SJSA1 (cell line): ENCODE measurements at places on chromosomes 2 and 18.
A peak's percentile ranks its signal among the peaks of the same experiment; 100 is the strongest.

GRCh38 chr2:230954746-230955145 is 29.7 kb upstream of the GPR55 start:
- H3K36me3 ChIP-seq, result no peaks in the 10 kb centered on the region
- peaks cover 22% of the 10 kb centered on the region for H3K4me1 ChIP-seq
- no peak overlapping the region for H3K4me3 ChIP-seq
- no peak overlapping the region for H3K27ac ChIP-seq

DNA sequence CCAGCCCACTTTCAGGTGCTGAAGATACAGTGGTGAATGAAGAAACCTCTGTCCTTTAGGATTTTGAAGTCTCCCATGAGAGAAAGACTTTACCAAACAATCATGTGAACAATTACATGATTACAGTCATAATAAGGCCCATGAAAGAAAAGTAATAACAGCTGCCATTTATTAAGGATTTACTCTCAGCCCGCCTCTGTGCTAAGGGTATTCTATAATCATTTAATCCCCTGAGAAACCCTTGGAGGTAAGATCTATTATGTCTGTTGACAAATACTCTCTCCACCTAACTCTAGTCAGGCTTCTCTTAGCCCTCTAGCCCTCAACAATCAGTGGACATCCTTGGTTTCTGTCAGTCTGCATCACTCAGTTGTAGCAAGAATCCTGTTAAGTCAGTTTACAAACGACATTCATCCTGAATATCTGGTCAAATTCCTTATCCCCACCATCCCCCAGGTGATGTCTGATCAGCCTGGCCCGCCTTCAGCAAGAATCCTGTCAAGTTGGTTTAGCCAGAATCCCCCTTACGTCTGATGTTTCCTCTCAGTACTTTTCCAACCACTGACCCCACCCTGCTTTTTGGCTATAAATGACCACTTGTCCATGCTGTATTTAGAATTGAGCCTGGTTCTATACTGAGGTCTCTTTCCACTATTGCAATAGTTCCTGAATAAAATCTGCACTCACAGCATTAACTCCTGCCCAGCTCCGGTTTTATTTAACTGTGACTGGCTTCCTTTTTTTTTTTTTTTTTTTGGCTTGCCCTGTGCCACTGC is 12.2 kb upstream of the SOCS6 start:
- no peaks in the 10 kb centered on the region for H3K36me3 ChIP-seq
- no peak overlapping the region for H3K27ac ChIP-seq
- DNase-seq, result no peak
- no peak overlapping the region for H3K4me3 ChIP-seq

DNA sequence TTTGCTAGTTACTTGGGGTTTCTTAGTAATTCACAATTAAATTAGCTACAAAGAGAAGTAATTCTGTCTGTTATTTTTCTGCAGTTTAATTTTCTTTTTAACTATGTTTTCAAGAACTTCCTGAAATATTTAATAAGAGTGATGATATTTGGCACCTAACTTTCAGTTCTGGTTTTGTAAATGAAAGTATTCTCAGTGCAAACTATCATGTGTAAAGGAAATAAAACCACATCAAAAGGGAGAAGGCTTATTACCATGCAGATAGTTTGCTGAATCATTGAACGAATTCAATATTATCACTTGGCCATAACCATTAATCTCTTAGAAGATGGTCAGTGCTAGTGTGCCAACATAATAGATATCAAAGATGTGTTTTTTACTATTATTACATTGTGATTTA is 29.2 kb downstream of the DYTN start:
- H3K4me3 ChIP-seq, result no peak overlapping the region
- no peak overlapping the region for H3K27ac ChIP-seq
- no peaks in the 10 kb centered on the region for H3K4me1 ChIP-seq
- no peaks in the 10 kb centered on the region for H3K36me3 ChIP-seq

GRCh38 chr2:11006191-11006590 is 94.5 kb downstream of the KCNF1 start:
- H3K36me3 ChIP-seq, result no peaks in the 10 kb centered on the region
- no peak overlapping the region for H3K27ac ChIP-seq
- H3K4me3 ChIP-seq, result no peak overlapping the region
- no peak for DNase-seq
- H3K27me3 ChIP-seq, result no peaks in the 10 kb centered on the region

DNA sequence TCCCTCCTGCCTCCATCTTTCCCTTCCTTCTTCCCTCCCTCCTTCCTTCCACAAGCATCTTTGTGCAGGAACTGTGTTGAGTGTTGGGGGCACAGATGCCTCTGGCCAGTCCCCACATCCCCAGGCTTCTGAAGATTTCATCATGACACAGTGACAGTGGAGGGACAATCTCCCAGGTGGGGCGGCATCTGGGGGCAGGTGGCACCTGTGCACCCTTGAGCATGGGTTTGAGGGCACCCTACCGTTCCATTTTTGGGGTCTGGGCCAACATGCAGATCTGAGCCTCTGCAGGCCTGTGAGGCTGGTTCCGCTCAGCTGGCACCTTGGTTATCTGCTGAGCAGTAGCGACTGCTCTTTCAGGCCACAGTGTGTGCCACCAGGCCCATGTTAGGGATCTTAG is 57.6 kb downstream of the LONRF2 start:
- no peaks in the 10 kb centered on the region for H3K27me3 ChIP-seq
- H3K36me3 ChIP-seq, result no peaks in the 10 kb centered on the region
- H3K4me3 ChIP-seq, result no peak overlapping the region
- no peaks in the 10 kb centered on the region for H3K4me1 ChIP-seq
- H3K27ac ChIP-seq, result no peak overlapping the region

DNA sequence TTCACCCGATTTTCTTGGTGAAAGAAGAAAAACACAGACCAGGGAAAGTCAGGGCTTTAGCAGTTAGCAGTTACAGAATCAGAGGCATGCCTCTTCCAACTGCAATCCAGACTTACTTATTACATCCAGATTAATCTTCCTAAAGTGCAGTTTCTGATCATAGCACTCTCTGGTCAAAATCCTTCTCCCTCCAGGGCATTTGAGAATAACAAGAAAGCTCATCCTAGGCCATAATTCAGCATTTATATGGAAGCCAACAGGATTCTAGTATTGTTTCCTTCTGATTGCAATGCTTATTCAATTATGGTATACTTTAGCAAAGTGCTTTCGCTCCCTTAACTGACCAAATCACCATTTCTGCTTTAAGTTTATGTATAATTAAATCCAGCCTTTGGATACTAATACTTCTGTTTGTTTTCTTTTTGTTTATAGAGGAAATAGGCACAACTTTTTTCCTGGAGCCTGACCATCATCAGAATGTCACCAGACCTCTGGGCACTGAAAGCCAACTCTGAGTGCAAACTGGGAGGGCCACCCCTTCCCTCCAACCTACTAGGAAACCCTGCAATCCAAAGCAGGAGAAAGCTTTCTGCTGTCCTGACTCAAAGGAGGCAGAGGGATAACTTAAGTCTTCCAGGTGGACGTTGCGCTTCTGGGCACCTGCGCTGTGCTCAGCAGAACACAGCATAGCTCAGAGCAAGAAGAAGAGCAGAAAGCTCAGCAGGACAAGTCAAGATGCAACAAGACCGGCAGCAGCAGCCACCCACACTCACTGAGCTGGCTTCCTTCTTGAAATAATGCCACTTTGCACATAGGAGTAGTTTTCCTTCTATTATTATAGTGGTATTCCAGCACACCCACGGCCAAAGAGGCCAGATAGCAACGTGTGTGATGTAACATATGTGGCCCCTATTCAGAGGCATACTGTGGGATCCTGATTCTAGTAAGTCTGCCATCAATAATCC is 99.3 kb downstream of the STK39 start:
- H3K27ac ChIP-seq, result no peak overlapping the region
- H3K27me3 ChIP-seq, result no peaks in the 10 kb centered on the region
- H3K36me3 ChIP-seq, result peaks cover 6% of the 10 kb centered on the region; the same call in 1 of the 2 replicates
- no peak for DNase-seq
- H3K4me1 ChIP-seq, result no peaks in the 10 kb centered on the region
- no peak overlapping the region for H3K4me3 ChIP-seq

GRCh38 chr2:137454886-137455285 is 509.4 kb upstream of the HNMT start:
- H3K27ac ChIP-seq, result no peak overlapping the region
- H3K4me1 ChIP-seq, result no peaks in the 10 kb centered on the region
- no peak for DNase-seq

DNA sequence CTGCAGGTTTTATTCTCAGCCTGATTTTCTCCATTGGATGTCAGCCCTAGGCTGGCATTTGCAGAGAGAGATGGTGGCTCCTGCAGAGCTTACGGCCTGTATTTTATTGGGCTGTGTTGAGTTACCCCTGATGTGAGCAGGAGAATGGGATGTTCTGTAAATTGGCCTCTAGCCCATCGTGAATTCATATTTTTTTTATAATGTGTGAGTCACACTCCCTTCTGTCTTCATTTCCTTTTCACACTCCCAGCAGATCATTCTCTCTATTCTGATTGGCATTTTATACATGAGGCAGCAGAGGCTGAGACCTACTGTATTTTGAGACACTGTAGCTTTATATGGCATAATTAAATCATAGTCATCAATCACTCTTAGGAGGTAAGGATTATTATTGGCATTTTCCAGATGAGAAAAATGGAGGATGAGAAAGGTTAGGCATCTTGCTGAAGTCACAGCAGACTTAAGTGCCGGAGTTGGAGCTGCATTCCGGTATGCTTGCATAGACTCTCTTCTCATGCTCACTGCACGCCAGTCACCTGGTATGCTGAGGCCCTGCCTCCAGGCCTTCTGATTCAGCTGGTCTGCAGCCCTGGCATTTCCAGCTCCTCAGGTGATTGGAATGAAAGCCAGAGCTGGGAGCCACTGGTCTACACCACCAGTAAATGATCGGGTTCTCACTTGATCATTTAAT is 142.4 kb downstream of the NEDD4L start:
- peak overlapping the region; percentile 12; the same call in 1 of the 2 replicates for H3K27ac ChIP-seq
- no peaks in the 10 kb centered on the region for H3K27me3 ChIP-seq

DNA sequence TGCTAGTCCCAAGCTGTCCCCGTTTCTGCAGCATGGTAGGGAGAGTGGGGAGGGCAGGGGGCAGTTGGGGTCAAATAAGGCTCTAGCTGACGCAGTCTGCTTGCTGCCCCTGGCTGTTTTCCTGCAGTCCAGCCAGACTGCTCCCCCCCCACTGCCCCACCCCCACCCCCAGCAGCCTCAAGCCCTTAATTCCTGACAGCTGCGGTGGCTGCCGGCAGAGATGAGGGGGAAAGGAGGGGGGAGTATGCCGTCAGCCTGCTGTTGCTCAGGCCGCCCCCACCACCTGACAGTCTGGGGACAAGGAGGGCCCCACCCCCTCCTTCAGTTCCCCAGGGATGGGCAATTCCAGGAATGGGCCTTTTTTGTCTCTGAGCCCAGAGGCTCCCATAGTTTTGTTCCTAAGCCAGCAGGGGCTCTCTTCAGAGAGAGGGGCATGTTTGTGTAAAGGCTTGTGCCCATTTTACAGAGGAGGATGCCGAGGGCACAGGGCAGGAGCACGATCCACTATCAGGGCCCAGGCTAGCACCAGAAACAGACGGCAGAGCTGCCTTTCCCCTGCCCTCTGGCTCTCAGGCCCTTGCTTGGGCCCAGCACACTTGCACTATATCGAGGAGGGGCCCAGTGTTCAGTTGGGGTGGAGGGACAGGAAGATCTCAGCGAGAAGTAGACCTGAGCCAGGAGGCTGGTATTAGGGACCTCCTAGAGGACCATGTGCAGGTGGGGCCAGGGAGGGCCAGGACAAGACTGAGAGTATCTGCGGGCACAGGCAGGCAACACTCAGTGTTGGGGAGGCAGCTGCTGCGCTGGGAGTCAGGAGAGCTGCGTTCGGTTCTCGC is 1.5 kb upstream of the WNT10A start:
- H3K36me3 ChIP-seq, result no peaks in the 10 kb centered on the region
- no peak overlapping the region for H3K4me3 ChIP-seq
- no peak for DNase-seq
- peaks cover 66% of the 10 kb centered on the region for H3K27me3 ChIP-seq

GRCh38 chr2:20674974-20675679 is 8.2 kb downstream of the GDF7 start:
- no peaks in the 10 kb centered on the region for H3K36me3 ChIP-seq
- no peaks in the 10 kb centered on the region for H3K4me1 ChIP-seq
- H3K27ac ChIP-seq, result no peak overlapping the region
- H3K4me3 ChIP-seq, result no peak overlapping the region
- DNase-seq, result no peak

DNA sequence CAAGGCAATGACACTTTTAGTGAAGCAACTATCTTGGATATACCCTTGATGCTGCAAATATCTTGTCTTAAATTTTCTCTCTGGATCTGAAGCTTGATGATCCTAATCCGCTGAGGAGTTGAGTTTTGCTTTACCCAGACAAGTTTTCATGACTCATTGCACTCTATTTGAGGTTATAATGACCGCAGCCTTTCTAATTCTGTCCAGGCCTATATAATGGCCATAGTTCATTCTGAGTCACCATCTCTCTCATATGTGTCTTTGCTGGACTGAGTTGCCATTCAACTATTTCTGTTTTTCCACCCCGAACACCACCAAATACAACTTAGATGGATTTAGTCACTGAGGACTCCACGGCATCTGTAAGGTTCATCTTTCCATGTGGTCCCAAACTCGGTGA is 802.1 kb upstream of the FAM98A start:
- no peak for DNase-seq
- no peak overlapping the region for H3K27ac ChIP-seq
- H3K36me3 ChIP-seq, result no peaks in the 10 kb centered on the region
- H3K4me3 ChIP-seq, result no peak overlapping the region
- H3K27me3 ChIP-seq, result no peaks in the 10 kb centered on the region

GRCh38 chr2:111946294-111947114 is 48.1 kb downstream of the MERTK start:
- H3K4me1 ChIP-seq, result no peaks in the 10 kb centered on the region
- no peak for DNase-seq
- H3K27me3 ChIP-seq, result peaks cover 15% of the 10 kb centered on the region
- H3K27ac ChIP-seq, result no peak overlapping the region
- H3K4me3 ChIP-seq, result no peak overlapping the region

DNA sequence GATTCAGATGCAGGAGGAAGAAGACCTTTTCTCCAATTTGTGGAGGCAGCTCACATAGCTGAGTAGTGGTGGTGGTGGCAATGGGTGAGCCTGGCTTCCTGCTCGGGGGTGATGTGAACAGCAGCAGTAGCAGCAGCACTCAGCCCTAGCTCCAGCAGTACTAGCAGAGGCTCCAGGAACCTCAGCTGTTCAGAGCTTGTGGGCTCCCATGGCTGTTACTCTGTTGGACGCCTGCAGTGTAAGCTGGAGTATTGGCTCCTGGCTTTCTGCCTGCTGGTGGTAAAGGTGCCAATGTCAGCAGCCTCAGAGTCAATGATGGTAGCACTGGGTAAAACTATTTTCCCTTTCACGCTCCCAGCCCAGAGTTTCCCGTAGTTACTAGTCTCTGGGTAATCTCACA is 3.1 kb upstream of the SEH1L start:
- no peak overlapping the region for H3K27ac ChIP-seq
- DNase-seq, result no peak
- H3K36me3 ChIP-seq, result peaks cover 9% of the 10 kb centered on the region; the same call in 1 of the 2 replicates

GRCh38 chr2:73028841-73029240 is 42.7 kb downstream of the SFXN5 start:
- H3K4me3 ChIP-seq, result no peak overlapping the region
- DNase-seq, result no peak
- peaks cover 10% of the 10 kb centered on the region; the same call in 1 of the 2 replicates for H3K4me1 ChIP-seq
- H3K27ac ChIP-seq, result no peak overlapping the region
- H3K27me3 ChIP-seq, result no peaks in the 10 kb centered on the region
